Activated CD8-positive, alpha-beta memory T cell treated with anti-CD3 and anti-CD28 coated beads, Interleukin-2, amount 50 U/mL, for 4 hours (primary cell): ENCODE measurements at places on chromosomes 1 and 21.

GRCh38 chr1:118692143-118692542, 296.0 kb downstream of the TBX15 start:
- no peak for DNase-seq

- DNase-seq: no peak
Measured at GRCh38 chr1:190685676-190686075, 208.0 kb upstream of the BRINP3 start.

- no peak for DNase-seq
Measured at GRCh38 chr1:12480748-12481362, 137.2 kb downstream of the DHRS3 start.

DNA sequence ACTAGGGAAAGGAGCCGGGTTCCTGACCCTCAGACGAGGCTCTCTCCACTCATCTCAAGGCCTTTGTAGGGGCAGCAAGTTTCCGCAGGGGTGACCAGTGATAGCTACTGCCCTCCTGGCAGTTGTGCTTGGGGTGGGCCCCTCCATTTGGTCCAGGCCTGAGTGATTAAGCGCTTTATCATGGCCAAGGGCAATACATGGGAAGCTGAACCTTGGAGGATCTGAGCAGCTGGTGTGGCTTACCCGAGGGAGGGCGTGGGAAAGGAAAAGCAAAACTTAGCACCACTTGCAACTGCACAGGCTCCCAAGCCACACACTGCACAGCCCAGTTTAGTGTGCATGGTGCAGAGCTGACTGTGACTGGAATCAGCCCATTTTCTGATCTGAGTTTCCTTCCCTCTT, 47.8 kb downstream of the GADD45A start:
- DNase-seq: no peak

GRCh38 chr1:16215882-16216753, 3.7 kb upstream of the ARHGEF19 start:
- peak; percentile 49 for DNase-seq

DNA sequence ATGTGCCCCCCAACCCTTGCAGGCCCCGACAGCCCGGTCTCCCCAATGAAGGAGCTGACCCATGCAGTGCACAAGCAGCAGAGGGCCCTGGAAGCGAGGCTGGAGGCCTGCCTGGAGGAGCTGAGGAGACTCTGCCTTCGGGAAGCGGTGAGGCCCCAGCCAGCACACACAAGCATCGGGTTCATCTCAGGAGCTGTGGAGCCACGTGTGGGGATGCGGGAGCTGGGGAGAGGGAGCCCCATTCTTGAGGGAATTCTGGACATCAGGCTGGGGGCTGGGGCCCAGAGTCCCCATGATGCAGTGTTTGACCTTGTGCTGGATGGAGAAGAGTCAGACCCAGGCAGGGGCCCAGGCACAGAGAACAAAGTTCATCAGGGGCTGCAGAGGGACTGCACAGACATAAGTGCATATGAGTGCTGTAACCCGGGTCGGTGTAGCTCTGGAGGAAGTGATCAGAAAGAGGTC, 4.8 kb downstream of the INAVA start:
- DNase-seq: no peak
